GM13976 (cell line): ENCODE measurements at places on chromosomes 5 and 9.

DNA sequence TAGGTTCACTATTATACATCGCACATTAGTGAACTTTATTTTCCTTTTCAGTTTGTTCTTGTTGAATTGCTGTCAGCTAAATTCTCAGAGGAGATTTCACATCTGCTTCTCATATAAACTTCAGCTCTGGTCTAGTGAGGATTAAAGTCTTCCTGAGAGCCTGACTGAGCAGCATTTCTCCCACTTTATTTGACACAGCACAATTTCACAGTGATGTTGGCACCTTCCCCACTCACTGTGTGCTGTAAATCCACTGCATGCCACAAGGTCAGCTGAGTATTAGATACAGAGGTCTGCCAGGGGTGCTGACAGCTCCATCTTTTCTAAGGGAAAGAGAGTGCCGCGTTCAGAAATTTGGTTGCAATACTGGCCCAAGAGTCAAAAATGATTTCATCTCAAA, 567.4 kb downstream of the PRR16 start:
- no peak for DNase-seq

DNA sequence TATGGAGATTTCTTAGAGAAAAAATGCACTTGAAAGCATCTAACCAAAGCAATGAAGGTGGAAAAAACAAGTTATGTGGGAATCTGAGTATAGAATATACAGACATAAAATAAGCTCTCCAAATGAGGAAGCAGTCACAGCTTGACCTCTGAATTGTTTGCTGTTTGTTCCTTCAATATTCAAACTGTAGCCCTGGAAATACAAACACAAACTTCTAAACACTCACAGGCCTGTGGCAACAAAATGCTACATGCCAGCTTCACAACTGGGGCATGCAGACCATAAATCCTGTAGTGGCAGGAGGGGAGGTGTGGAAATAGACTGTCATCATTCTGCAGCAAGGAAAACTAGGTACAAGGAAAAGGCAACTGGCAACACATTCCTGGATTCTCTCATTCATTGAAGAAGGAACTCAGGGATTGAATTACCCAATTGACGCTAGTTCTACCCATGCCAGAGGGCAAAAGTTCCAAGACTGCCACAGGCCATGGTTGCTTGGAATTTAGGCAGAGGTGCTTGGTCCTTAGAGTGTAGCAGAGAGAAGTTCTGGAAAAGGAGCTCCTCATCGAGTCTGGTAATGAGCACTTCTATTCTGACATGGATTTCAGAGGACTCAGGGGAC, 349.6 kb downstream of the PDE4D start:
- DNase-seq = no peak

GRCh38 chr5:119285070-119285916, 70.5 kb upstream of the TNFAIP8 start:
- no peak for DNase-seq

GRCh38 chr5:142015781-142016533, 3.1 kb upstream of the GNPDA1 start:
- no peak for DNase-seq

DNA sequence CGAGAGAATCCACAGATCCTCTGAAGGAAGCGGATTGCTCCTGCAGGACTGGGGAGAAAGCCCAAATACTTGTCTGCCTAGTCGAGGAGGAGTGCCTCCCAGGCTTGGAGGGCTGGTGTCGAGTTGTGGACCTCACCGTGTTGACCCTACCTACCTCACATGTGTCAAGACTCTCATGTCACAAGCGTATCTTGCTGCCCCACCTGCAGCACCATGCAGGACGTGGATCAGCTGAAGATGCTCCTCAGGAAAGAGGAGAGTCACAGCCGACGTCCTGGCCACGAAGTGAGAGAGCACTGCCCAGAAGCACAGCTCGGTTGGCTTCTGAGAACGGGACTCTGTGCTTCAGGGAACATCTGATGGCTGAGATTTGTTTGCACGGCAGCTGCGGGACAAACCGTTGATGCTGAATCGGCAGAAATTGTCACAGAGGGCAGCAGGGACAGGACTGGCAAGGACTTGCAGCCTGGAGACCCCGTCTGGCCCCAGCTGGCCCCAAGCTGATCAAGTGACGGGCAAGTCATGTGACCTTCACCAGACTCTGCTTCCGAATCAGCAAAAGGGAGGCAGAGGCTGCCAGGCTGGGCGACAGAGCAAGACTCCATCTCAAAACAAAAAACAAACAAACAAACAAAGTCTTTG, 119.1 kb upstream of the ITGA1 start:
- no peak for DNase-seq

GRCh38 chr9:123604861-123605260, 248.9 kb downstream of the CRB2 start:
- no peak for DNase-seq

GRCh38 chr9:99222416-99223270, 561 bp downstream of the SEC61B start:
- DNase-seq = no peak

DNA sequence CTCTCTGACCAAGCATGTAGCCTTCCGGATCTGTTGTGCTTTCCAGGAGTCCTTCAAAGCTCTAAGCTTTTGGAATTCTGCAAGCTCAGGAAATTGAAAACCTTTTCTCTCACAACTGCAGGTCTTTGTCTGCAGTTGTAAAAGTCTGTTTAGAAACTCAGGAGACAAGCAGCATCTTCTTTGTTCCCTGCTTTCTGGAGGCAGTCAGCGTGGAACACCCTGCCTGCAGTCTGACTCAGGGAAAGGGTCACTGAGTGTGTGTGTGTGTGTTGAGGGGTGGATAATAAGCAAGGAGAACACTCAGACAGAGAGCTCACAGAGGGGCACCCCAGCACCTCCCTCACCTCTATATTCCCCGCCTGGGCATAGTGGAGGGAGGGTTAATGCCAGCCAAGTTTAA, 29.1 kb downstream of the KCNIP1 start:
- no peak for DNase-seq

DNA sequence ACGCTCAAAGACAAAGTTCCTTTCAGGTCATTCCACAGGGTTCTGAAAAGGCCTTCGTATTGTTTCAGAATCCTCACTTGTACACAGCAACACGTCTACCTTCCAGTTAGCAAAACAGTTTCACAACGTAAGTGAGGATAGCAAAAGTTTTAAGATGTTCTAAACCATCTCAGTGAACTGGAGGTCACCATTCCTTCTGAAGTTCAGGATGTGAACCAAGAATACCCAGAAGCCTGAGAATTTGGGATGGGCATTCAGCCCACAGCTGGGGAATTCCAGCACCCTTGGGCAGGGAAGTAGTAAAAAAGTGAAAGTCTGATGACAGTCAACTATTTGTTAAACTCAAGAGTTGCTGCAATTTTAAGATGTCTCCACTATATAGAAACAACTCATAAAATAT, 224.5 kb downstream of the BNC2 start:
- DNase-seq = no peak

DNA sequence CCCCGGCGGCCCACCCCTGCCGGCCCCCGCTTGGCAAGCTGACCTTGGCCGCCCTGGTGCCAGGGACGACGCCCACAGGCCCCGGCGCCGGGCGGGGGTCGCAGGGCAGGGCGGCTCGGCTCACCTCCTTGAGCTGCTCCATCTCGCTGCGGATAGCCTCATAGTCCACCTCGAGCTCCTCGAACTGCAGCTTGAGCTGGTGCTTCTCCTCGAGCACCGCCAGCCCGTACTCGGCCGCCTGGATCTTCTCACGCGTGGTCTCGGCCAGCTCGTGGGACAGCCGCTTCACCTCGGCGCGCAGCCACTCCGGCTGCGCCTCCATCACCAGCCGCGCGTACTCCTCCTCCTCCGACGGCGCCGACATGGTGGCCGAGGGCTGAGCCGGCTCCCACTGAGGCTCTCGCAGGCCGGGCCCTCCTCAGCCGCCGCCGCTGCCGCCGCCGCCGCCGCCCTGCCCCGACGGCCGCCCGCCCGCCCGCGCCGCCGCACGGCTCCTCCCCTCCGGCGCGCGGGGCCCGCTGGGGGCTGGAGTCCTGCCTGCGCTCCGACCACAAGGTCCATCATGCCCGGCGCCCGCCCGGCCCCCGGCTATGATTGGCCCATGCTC, at the start of gene BICD2:
Gene BICD2 (minus strand): TSS at position 453 of the 607 bp plus-strand sequence. CDS start 89 bp downstream, at position 364.
- no peak for DNase-seq

DNA sequence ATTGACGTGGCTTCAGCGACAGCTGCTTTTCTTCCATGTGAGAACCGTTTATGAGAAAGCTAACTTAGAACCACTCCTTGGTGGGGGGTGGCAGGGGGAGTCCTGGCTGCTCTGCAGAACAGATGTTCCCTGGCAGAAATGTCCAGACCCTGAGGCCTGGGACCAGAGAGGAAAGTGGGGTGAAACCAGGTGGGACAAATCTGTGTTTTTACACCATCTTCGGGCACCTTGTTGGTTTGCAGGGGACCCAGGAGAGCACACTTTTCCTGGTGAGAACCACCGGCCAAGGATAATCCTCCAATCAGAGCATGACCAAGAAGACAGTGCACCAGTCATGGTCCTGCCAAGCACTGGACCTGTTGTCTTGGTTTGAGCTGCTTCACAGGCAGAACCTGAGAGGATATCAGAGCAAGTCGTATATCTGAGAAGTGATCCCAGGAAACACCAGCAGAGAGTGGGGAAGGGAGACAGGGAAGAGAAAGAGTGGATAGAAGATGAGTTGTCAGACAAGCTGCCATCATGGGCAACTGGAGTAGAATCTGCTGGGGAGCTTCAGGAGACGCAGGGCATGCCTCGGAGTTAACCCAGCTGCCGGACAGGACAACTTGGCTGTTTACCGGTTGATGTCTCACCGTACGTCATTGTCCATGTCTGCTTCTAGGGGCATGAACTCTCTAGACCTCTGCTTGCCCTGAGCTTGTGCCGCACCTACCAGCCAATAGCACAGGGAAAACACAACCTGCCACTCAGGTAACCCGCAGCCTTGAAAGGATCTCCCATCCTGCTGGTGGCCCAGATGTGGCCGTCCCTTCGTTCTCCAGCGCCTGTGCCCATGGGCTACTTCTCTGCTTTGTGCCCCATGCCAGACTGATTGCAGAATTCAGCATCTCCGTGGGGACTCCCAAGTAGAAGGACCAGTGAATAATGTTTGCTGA, 178.4 kb upstream of the MVB12B start:
- no peak for DNase-seq

DNA sequence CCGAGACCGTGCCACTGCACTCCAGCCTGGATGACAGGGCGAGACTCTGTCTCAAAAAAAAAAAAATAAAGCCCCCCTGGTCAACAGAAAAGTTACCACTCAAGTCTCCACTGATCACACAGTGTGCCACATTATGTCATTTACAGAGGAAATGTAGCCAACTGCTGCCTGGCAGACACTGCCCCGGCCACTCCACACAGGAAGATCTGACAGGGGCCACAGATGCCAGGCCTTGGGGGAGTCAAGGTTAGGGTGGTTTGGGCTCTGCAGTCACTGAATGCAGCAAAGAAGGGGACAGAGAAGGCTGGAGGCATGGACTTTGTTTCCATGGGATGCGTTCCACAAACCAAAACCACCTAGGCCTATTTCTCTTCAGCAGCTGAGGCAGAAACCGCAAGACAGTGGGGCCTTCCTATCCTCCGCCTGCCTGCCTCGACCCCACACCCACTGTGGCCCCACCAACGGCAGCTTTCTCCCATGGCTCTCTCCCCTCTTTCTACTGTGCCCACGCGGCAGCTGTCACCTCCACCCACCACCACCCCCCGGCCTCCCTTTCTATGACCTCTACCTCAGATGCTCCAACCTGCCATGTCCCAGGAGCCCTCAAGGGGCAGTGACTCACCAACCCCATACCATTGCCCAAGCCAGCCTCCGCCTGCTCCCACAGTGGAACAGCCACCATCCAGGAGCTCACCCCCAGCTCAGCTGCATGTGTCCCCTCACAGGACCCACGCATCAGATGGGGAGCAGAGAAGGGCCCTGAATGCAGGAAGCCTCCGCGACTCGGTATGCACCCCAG, 12.4 kb downstream of the IPPK start:
- DNase-seq = no peak

GRCh38 chr9:70065572-70065971, 21.9 kb downstream of the MAMDC2 start:
- DNase-seq = no peak

DNA sequence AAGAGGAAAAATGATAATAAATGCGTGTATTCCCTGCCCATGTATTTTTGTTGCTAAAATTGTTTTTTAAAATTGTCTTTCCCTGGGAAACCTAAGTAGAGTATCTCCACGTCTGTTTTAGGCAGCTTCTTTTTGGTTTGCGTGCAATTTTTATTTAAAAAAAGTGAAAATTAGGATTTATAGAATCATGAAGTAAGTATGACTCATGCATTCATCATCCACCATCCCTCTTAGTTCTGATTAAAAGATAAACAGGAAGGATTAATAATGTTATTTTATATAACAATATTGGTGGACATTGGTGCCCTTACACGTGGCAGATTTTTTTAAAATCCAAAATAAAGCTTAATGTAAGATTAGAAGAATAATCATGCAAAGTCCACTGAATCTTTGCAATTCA, 358.7 kb downstream of the MED10 start:
- no peak for DNase-seq

- DNase-seq = no peak
Observed at GRCh38 chr9:35599763-35600604, 5.1 kb upstream of the TESK1 start.
